ENCODE measurements at places on chromosomes 6 and 20.
A peak's percentile ranks its signal among the peaks of the same experiment; 100 is the strongest.

GRCh38 chr20:13382786-13383185 lies 161.7 kb downstream of the ISM1 start:
- DNase-seq: no peak

GRCh38 chr20:36344517-36345132 lies 38.5 kb downstream of the DLGAP4 start:
- no peak for DNase-seq

DNA sequence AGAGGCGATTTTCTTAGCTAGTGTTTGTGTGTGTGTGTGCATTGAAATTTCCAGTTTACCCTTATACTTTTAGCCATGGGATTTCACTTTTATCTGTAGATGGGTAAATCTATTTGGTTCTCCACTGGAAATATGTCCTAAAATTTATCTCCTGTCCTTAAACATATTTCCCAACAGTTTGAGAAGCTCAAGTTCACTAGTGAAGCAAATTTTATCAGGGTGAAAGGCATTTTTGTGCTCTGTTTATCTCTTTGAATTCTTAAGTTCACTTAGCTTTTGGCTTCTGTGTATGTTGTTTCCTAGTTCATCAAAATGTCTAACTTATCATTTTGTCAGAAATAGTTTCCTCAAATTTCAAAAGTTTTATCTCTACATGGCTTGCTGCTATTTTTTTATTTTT lies 561.6 kb downstream of the PHF3 start:
- no peak for DNase-seq

- DNase-seq: no peak
Observed at GRCh38 chr6:110319381-110319780, 38.8 kb downstream of the METTL24 start.

DNA sequence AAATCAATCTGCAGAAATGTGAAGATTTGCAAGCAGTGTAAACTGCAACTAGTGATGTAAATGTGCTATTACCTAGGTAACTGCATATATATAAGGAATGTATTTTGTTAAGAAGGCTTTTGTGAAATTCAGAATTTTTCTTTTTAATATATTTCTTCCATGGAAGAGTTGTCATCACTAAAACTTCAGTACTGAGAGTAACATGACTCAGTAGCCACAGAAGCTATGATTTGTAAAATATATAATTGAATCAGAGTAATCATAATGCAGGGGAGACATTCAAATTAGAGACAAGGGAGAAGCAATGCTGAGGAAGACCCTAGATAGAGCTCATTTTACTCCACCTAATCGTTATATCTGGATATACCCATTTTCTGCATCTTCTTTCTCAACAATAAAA lies 141.7 kb downstream of the ADGRG6 start:
- no peak for DNase-seq

DNA sequence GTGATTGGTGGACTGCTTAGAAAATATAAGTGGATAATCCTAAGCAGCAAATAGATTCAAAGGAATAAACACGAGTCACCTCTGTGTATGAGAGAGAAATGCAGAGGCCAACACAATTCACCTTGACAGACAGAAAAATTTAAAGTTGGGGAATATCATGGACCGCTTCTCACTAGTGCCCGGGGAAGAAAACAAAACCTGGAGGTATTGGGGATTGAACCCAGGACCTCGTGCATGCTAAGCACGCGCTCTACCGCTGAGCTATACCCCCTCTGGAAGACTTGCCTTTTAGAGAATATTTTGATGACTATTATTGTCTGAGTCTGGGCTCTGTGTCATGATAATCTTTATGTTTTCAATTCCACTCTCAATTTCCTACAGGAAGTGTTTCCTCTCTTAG lies 111.9 kb downstream of the TRIM27 start:
- peak; percentile 46 for DNase-seq

DNA sequence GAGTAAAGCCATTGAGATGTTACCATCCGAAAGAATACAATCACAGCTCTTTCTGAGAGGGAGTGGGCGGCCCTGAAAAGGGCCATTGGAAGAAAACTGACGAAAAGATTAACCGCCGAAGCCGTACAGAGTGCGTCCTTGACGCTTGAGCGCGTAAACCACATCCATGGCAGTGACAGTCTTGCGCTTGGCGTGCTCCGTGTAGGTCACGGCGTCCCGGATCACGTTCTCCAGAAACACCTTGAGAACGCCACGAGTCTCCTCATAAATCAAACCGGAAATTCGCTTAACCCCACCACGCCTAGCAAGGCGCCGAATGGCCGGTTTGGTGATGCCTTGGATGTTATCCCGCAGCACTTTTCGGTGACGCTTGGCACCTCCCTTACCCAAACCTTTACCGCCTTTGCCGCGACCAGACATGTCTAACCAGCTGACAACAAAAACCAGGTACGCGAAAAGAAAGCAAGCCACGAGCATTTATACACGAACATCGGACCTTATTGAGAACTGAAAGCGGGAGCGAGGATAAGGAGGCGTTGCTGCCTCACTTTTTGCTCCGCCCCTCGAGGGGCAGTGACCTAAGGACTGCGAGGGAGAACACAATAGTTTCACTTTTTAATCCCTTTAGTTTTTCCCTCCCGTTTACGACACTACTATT lies 60.3 kb upstream of the HFE start:
- DNase-seq: peak; percentile 52

GRCh38 chr6:96923400-96923799 lies 1.1 kb upstream of the KLHL32 start:
- no peak for DNase-seq

DNA sequence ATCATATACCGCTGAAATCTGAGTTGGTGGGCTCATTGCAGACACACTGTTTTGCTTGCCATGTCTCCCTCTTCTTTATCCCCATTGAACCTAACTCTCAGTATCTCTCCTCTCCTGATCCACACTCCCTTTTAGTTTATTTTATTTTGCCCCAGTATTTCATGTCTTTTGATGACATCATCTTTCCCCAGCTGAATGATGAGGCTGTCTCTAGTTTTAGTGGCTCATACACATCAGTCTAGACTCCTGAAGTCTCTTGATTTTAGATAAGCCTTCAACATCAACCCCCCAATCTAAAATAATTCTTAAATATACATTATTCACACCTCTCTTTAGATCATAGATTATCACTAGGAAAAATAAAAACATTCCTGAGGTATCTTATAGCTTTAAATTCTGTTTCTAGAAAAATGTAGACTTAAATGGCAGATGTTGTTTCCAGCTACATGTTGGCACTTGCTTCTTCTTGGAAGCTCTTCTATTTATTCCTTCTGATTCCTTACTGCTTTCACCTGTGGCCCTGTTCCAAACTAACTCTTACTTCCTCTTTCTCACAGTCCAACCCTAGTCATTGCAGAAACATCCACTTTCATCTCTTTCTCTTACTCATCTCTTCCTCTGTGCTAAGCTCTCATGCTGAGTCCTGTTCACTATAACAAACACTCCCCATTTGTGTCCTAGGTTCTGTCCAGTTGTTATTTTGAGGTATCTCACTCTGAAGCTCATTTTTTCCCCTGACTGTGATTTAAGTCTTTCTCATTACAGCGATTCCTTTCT lies 191.9 kb upstream of the SLC35B3 start:
- DNase-seq: no peak

DNA sequence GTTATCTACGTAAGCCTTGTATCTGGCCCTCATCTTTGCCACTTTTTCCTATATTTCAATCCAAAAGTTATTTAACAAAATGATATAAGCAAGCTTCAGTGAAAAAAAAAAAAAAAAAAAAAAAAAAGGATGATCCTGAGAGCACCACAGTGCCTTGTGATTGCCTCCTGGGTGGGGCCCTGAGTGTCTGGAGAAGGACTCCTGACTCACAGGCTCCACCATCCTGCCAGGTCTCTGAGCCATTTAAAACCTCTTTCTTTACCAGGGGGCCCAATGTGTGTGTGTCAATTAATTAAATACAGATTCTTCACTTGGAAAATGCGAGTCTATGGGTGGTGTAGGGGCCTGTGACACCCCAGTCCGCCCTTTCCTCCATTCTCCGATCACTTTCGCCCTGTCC lies 105.2 kb downstream of the SMOC2 start:
- no peak for DNase-seq

GRCh38 chr6:40623932-40624331 lies 36.8 kb upstream of the LRFN2 start:
- DNase-seq: no peak

DNA sequence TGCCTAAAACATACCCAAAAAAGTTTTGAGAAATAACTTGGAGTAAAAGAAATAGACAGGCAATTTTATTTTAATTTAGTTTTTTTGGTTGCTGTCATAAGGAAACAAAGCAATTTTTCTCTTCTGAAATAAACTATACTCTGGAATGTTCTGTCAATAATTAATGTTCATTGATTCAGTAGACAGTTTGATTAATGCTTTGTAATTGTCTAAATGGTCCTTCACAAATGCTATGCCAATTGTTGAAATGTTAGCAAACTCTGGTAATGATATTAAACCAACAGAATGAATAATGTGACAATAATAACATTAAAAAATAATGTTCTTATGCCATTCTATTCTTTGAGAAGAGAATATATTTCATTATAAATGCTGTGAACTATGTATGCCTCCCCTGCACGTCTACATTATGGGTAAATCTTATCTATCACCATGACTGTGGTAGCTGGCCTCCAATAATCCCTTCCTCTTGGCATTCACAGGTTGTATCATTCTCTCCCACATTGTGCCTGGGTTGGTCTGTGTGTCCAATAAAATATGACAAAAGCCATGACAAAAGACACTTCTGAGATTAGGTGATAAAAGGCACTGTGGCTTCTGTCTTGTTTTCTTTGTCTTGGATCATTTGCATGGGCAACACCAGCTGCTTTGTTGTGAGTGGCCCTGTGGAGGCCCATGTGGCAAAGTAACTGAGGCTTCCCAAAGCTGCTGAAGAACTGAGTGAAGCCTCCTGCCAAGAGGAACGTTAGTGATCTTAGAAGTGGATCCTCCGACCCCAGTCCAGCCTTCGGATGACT lies 25.1 kb downstream of the IL20RA start:
- DNase-seq: no peak

DNA sequence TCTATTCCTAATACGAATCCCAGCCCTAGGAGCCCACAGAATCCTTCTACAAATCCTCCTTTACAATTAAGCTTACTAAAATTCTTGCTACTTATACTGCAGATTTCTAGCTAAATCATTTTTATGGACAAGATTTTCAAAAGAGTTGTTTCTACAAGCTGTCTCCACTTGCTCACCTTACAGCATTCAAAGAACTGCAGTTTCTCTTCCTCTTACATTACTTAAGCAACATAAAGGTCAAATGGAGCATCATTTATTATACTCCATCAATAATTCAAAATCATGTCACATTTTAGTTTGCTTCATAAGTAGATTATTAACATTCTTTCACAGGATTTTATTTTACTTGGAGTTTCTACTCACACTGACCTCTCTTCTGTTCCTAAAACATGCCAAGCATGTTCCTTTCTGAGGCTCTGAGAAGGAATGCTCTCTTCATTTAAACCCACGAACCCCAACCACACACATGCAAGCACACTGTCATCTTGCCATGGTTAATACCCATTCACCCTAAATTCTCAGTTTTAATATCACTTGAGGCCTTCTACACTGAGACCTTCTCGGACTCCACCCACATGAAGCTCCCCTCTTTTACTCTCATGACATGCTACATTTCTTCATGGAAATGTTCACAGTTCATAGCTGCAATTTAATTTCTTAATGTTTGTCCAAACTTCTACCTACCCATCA lies 388.2 kb downstream of the TBC1D32 start:
- DNase-seq: no peak

GRCh38 chr6:4522453-4522852 lies 253.8 kb upstream of the CDYL start:
- no peak for DNase-seq
